ENCODE measurements at places on chromosomes 16 and 17.

DNA sequence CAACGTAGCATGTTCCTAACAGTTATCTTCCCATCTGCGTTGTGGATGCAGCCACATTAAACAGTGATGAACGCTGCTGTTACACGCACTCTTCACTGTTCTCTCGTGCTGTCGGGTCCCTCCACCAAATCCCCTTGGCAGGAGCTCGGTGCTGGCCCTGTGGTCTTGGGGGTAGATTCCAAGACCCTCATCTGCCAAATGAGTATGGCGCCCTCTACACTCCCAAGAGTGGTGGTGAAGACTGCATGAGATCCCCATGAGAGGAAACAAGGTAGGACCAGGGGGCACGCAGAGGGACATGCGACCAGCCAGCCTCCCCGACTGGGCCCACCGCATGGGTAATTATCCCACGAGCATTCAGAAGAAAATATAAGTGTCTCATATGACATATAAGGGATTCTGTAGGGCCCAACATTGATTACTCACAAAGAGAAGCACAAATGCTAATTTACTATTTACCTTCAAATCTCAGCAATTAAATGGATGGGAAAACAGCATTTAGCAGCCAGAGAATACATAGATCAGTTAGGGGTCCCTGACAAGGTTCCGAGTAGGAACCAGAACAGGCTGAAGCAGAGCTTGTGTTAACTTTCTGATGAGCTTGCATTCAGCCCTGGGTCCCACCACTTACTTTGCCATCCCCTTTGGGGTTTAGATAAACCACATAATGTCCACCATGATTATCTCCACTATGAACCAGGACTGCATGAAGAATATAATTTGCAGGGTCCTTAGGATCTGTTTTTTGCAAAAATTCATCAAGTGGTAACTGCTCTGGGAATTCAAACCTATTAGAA lies 23.8 kb downstream of the LITAFD start:
- DNase-seq = no peak

DNA sequence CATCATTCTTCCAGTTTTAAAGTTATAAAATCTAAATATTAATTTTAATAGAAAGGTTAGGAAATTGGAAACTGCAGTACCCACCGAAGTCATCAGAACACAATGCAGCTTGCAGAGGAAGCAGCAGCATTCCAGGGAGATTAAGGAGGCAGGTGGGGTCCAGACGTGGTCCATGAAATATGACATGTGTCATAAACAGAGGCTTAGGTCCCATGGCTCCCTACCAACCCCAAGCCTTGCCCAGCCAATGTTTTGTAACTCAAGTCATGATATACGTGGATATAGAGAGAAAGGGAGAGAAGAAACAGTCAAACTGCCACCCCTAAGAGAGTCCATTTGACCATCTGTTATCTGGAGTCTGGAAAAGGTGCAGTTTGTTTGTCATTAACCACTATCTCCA lies 670.0 kb downstream of the TOX3 start:
- DNase-seq = no peak

DNA sequence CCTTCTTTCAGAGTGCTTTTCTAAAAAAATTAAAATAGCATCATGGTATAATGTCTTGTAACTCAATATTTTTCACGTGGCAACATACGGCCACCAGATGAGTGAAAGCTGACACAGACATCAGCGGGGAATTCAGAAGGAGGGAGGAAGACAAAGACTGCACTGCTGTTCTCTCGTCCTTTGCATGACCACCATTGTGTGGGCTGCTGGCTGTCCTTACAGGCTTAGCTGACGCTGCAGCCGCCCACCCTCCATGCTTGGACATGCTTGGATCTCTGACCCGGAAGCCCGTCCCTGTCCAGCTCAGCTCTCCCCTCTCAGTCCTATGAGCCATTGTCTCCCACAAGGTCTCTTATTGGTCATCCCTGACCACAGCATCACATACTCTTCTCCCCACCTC lies 11.4 kb upstream of the MLYCD start:
- no peak for DNase-seq

- DNase-seq = no peak
Measured at GRCh38 chr17:75549246-75550138, 24.0 kb downstream of the LLGL2 start.

DNA sequence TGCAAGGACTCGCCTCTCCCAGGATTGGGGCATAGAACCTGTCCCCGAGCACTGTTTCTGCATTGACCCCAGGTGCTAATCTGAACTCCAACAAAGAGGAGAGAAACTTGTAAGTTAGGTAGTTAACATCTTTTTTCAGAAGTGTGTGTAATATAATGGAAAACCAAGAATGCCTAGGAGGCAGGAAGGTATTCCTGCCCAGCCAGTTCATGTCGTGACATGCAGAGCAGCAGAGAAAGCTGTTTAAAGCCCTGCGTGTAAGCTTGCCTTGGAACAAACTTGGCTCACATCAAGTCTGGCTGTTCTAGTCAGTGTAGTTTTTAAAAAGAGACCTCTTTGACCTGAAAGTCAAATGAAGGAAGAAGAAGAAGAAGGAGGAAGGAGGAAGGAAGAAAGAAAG lies 2.1 kb upstream of the GNA13 start:
- no peak for DNase-seq
